ENCODE measurements at places on chromosomes 1 and 21.

DNA sequence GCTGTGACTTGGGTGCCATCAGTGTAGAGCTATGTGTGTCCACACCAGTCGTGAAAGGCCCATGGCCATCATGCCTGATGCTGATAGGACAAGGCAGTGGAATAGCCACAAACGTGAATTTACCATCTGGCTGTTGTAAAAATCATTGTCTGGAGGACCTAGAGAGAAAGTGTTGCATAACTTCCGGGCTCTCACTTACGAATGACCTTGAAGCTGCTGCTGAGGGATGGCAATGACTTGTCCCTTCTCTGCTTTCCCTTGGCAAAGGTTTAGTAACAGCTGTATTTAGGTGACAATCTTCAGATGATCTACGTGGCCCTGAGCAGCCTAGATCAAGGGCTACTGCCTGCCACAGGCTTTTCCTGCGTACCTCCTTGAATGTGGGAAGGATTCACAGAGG, 5.8 kb downstream of the ATP1B1 start:
- no peak for DNase-seq

DNA sequence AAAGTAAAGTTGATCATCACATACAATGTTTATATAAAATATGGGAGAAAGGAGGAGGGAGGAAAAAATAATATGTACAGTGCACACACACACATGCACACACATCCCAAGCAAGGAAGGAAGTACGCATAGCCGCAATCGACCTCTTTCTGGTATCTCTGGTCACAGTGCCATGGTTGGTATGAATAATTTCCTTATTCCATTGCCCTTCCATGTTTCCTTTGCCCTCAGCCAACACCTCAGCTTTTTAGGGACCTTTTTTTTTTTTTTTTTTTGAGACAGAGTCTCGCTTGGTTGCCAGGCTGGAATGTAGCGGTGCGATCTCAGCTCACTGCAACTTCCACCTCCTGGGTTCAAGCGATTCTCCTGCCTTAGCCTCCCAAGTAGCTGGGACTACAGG, 20.6 kb downstream of the CITED4 start:
- DNase-seq = no peak

- DNase-seq = no peak
Measured at GRCh38 chr1:112927462-112927990, 28.5 kb downstream of the SLC16A1 start.

DNA sequence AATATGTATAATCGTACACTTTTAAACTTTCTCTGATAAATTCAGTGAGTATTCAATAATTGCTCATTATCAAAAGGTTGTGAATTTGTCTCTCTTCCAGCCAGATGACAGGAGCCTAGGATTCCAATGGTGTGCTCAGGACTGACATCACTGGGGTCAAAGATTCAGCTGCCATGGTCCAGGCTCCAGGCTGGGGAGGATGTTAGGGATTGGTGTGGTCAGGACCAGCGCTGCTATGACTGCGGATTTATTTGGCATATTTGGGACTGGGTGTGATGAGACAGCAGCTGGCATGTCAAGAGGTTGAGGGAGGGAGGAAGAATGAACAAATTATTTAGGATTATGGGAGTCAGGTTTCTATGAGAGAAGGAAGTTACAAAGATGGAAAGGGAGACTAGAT, 48.2 kb upstream of the ABCA4 start:
- DNase-seq = no peak
